Left colon (tissue), 2 donors: ENCODE measurements at places on chromosomes 1 and 21.

DNA sequence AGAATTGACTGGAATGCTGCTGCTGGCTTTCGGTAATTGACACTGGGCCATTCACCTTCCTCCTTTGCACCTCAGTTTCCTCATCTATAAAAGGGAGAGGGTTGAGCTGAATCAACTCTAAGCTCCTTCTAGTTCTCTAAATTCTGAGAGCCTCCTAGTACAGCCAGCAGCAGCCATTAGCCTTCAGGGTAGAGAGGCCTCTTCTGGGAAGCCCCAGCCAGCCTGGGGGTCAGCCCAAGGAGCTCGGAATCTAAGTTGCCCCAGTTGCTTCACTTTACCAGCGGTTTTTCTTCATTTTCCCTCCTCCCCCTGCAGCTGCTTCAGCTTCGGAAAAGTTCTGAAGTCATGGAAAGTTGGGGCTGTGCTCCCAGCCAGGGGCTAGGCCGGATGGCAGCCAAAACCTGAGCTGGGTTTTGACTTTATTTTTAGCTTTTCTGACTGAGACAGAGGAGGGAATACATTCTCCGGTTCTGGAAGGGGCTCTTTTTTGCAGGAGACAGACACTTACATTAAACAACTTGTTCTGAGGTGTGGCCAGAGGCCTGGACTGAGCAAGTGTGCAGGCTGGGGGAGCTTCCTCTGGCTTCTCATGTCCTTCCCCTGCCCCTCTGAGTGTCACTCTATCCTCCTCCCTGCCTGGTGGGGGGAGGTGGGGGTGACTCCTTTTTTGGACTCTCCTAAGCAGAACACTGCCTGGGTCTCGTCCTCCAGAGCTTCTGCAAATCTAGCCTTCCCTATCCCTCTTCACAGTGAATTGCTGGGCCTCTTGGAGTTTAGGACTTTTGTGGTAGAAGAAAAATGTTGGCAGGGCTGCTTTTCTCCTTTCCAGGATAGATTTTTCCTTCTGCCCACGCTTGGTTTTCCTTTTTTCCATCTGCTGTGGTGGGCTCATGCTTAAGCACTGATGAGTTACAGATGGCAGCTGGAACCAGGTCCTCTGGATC is 14.4 kb downstream of the LMNA start:
- no peak for DNase-seq

DNA sequence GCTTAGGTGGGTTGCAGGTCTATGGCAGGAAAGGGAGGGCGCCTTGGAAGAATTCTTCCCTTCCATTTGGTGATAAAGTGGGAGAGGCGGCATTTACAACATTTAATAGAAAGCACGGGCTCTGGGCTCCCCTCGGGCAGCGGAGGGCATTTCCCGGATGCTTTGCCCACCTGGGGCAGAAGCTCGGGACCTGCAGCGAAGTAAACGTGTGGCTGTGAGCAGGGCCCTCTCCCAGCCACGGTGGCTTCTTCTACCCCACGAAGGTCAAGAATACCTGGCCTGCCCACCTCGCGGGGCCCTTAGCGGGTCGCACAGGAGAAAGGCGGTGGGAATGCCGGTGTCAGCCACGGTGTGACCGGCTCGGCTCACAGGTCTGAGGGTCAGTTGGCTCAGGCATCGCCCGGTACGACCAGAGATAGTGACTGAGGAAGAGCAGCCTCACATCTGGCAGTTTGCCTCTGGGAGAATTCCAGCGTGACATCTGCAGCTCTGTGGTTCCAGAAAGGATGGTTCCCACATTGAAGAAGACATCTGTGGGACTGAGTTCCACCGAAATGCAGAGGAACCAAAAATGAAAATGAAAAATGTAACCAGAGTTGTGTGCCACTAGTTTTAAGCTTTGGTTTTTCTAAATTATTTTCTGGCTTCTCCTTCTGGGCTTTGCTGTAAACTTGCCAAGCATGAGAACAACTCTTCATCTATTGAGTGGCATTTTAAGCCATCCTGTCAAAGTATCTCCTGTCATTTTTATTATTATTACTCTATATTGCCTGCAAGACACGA is 720 bp upstream of the F3 start:
- DNase-seq: peak; percentile 45

- DNase-seq: no peak
These were observed 644 bp downstream of the UBE4B start for GRCh38 chr1:10033359-10033845.

DNA sequence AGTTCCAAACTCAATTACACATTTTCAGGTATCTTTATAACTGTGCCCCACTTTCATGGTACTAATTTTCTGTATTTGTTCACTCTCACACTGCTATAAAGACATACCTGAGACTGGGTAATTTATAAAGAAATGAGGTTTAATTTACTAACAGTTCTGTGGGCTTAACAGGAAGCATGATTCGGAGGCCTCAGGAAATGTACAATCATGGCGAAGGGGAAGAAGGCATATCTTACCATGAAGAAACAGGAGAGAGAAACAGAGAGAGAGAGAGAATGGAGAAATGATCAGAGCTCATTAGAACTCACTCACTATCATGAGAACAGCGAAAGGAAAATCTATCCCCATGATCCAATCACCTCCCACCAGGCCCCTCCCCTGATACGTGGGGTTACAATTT is 874.1 kb upstream of the B3GALT2 start:
- no peak for DNase-seq
